ENCODE measurements at places on chromosomes 2 and 18.
A peak's percentile ranks its signal among the peaks of the same experiment; 100 is the strongest.

DNA sequence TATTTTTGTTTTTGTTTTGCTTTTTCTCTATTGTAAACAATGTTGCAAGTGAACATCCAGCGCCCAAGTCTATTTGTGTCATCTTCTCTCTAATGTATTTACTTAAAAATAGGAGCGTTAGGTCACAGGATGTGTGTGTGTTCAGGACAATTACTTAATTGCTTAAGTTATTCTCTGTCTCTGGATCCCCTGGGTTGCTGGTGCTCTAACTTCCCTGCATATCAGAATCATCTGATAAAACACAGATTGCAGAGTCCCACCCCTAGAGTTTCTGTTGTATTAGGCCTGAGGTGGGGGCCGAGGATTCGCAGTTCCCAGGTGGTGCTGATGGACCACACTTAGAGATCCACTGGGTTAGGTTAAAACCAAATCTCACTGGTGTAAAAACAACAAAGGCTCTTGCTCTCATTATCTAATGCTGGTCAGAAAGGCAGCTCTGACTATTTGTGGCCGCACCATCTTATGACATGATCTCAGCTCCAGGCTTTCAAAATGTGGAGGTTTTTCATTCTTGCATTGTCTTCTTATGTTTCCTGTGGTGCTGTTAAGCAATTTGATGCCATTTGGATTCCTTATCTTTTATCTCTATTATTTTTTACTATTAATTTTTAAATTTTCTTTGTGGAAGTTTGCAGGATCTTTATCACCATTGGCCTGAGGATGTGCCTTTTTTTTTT, 87.7 kb downstream of the CLIP4 start:
- no peak for DNase-seq

- no peak for DNase-seq
Observed at GRCh38 chr2:108128249-108128648, 111.5 kb upstream of the SULT1C3 start.

GRCh38 chr2:202091476-202091875, 18.4 kb downstream of the KIAA2012 start:
- no peak for DNase-seq

DNA sequence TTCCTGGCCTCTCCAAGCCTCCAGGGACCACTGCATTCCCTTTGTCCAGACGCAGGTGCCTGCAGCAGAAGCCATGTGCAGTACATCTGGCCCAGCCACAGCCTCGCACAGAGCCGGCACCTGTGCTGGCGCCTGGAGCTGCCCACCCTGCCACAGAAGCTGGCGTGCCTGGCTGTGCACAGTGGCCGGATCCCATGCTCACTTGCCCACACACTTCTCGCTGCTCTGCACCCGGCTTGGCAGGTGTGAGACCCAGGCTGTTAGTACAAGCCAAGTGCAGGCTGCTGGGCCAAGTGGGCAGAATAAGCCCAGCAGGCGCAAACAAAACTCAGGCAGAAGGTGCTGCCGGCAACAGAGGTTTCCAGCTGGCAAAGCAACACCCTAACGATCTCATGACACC, 124.5 kb upstream of the CCDC150 start:
- DNase-seq = no peak

GRCh38 chr2:18178736-18179349, 300.4 kb downstream of the KCNS3 start:
- peak; percentile 79 for DNase-seq

DNA sequence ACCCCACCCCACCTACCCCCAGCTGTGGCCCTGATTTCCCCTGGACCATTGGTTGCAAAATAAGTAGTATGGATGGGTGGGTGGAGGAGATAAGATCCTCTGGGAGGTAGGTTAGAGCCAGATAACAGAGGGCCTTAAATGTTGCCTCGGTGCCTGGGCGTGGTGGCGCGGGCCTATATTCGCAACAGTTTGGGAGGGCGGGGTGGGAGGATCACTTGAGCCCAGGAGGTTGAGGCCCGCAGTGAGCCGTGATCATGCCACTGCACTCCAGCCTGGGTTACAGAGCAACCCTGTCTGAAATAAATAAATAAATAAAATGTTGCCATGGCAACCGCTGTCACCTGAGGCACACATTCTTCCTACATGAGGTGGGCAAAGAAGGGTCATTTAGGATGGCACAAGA, 103.3 kb upstream of the GATA6 start:
- DNase-seq = no peak

- no peak for DNase-seq
Observed at GRCh38 chr2:177767768-177768167, 304.8 kb downstream of the PDE11A start.

DNA sequence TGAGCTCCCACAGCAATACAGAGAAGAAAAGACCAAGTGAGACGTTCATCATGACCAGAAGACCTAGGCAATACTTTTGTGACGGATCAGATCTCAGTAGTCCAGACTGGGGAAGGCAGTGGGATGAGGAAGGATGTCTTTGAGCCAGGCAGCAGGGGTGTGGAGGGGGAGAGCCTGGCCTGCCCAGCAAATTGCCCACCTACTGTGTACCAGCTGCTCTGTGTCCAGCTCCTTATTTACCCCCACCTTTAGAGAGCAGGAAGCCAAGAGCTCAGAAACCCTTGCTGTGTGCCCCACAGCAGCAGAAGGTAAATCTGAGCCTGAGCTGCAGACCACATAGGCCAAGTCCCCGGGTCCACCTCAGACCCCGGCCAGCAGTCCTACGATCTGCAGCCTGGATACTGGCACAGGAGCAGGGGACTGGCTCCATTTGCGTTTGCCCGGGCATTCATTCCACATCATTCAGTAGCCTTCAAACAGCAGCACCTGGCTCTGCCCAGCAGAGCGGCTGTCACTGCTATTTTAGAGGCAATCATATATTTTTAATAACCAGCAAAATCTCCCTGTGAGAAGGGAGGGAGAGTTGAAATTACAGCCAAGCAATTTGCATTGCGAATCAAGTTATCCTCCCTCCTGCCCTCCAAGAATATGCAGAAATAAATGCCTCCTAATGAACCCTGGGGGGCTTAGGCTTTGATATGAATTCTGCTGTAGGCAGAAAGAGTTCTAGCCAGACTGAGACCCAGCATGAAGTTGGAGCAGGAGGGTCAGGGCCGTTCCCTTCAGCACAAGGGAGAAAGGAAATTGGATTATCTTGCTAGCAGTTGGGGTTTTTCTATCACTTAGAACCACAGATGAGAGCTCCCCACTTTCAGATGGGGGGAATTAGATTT, 110.0 kb upstream of the FZD7 start:
- DNase-seq = no peak

DNA sequence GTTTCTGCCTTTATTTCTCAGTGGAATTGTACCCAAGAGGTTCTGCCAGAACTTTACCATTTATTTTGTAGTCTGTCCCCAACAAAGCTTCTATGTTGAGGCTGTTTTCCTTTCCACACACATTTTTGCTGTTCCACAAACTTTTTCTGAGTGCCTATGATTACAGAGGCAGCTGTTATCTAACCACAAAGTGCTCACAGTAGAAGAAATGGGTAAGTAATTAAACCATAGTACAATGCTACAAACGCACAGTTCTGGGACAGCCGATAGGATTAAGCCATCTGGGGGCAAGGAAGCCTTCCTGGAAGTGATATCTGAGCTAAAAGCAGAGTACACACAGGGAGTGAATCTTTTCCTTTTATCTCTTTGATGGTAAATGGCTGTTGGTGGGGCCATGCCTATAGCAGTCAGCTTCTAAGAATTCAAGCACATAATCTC, 3.9 kb upstream of the MGAT4A start:
- no peak for DNase-seq

DNA sequence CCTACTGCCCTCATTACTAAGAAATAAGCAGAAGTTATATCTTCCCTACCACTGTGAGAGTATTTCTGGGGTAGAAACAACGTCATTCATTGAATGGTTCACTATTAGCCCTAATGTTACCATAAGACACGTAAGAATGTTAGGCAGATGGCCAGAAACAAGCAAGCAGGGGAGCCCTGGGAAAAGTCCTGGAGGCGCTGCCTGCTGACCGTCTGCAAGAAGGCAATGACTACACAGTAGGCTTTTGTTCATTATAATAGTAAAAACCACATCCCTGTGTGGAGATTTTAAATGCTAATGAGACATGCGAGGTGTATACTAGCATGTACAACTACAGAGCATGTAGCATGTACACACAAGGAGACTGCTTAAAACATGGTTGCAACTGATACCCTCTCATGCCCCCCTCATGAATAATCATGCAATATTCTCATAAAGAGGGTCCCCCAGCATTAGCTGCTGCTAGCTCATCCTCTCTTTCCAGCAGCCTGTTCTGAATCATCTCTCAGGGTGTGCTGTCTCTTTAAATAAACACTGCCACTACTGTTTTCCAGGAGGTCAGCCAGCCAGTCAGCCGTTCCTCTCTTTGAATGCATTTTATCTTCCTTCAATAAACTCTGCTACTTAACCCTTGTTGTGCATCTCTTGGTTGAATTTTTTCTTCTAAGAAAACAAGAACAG, 23.6 kb downstream of the SUCLG1 start:
- no peak for DNase-seq

GRCh38 chr2:213021971-213022899, 129.2 kb downstream of the IKZF2 start:
- peak; percentile 59 for DNase-seq

GRCh38 chr2:169362118-169362893, at the start of gene LRP2:
LRP2 (minus strand) TSS chr2:169362534; CDS start chr2:169362399, 135 bp downstream.
- no peak for DNase-seq

- DNase-seq = peak; percentile 63
Observed at GRCh38 chr2:86632672-86633071, 9.0 kb upstream of the RNF103 start.

DNA sequence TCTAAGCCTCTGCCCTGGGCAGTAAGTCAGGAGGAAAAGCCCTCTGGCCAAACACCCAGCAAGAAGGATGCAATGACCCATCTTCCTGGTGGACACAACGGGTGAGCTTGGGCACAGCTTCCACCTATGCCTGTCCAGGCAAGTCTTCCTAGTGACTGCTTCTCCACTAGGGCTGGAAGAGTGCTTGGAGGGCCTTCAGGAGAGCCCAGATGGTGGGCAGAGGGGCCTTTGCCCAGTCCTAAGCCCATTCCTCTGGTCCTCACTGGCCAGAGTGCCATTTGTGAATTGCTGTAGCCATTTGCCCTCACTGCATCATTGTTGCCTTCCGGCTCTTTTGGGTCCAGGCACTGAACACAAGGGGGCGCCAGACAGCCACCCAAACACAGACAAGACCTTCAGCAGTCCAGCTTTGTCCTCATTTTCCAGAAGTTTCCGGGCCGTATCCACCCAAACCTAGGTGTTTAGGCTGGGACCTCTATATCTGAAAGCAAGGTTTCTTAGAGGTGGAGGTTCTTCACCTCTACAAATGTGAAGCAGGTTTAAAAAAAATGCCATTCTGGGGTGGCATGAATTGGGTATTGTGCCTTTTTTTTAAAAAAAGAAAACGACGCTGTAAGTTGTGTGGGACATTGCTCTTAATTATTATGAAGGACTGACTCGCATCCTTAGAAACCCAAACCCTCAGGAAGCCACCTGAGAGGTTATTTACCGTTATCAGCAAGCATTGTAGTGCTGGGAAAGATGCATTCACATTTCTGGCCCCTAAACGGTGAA, 29.5 kb downstream of the PAX8 start:
- peak; percentile 81 for DNase-seq

DNA sequence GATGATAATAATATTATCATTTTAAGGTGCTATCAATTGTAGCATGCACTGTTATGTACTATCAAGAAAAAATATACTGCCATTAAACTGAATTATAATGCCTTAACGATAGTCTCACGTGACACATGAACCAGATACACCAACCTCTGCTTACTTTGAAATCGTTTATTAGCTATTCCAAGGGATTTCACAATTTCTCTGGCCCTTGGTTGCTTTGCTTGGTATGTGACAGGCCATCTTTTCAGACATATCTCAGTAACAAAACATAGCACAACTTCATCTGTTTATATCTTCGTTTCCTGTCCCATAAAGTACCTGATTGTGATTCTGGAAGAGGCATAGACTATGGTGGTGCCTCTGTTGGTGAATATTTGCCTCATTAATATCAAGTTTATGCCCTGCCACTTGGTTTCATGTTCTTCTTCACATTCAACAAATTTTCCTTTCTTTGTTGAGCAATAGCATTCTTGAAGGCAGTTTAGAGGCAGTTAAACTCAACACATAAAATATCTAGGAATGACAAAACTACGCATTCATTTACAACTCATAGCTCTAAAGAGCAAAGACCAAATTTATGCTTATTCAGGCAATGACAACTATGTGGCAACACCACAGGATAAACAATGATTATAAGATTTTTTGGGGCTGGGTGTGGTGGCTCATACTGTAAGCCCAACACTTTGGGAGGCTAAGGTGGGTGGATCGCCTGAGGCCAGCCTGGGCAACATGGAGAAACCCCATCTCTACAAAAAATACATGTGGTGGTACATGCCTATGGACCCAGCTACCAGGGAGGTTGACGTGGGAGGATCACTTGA, 84.3 kb downstream of the MCFD2 start:
- peak; percentile 39 for DNase-seq

DNA sequence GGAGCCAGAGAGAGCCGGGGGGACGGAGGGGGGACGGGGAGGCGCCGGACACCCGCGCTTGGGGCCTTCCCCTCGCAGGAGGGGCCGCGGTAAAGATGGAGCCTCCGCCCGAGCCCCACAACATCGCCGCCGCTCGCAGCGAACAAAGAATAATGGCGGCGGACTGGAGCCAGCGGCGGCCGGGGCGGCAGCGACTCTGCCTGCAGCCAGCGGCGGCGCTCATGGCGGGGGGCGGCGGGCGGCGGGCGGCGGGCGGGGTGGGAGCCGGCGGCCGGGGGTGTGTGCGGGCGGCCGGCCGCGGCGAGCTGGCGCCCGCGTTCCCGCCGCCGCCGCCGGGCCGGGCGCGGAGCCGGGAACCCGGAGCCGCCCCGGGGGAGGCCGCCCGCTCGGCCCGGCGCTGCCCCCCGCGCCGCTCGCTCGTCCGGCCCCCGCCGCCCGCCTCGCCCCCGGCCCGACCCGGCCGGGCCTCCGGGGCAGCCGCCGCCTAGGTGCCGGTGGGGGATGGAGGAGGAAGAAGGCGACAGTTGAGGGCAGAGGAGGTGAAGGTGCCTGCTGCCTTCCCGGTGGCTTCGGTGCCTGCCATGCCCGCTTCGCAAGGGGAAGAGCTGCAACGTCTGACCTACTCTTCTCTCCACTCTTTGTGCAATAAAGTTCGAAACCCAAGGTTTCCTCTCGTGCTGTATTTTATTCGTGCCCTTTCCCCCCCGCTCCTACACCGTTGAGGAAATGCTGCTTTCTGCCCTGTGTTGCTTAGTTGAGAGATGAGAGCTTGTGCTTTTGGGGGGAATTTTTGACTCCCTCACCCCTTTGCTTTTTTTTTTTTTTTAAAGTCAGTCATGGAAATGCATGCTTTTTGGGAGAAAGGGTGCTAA, 634 bp downstream of the CREB1 start:
- DNase-seq = peak; percentile 45

- DNase-seq = peak; percentile 52
Observed at GRCh38 chr2:101698844-101699754, 1.6 kb downstream of the MAP4K4 start.

- peak; percentile 55 for DNase-seq
Observed at GRCh38 chr2:159076241-159076640, 107.8 kb downstream of the TANC1 start.

DNA sequence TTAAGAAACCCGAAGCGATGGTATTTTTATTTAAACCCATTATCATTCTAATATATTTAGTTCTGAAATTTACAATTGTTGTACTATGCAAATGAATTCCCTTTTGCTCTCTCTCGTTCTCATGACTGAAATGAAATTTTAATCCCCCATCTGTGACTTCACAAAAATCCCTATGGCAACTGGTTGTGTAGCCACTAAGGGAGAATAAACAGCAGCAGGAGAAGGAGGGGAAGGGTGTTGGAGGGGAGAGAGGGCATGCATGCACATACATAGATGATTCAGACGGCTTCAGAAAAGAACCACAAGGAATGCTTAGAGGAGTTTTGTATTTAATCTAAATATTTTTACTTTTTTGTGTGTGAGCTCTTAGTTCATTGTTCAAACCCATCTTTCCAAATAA, 36.8 kb downstream of the CPS1 start:
- DNase-seq = no peak

- no peak for DNase-seq
Observed at GRCh38 chr2:151302404-151302803, 12.9 kb upstream of the NMI start.

Data from PC-3 (cell line).